Hippocampal formation (tissue), 2 donors: ENCODE measurements at places on chromosomes 6 and 20.
A peak's percentile ranks its signal among the peaks of the same experiment; 100 is the strongest.

DNA sequence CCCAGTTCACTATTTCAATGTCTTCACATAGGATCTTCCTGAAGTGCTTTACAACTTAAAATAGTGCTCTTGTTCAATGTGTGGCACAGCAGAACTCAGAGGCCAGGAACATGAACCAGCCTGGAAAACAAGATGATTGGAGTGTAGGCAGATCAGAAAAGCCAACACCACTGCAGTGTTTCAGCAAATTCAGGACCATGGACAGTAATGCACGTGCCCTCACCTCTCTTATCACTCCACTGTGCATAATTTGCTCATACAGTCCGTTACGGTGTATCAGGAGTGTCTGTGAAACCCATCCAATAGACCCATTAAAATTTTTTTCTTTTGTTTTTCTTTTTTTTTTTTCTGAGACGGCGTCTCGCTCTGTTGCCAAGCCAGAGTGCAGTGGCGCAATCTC is 27.6 kb upstream of the HACE1 start:
- no peak for DNase-seq

DNA sequence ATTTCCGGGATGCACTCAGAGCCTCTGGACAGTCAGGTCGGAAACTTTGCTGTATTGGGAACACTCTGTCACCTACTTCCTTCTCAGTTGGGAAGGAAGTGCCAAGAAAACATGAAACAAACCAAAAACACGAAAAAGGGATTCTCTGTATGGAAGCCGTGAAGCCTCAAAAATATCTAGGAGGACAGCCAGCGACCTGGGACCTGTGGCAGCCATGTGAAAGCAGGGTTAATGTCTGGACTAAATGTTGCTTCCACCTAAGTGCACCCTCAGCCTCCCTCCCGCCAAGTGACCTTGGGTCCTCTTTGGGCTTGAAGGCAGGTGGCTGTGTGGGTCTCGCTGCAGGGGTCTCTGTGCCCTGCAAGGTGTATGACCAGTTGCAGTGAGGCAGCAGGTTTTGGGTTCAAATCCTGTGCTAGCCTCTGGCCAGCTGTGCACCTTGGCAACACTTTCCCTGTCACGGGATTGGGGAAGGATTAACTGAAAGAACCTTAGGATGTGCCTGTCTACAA is 851 bp downstream of the MAVS start:
- DNase-seq, result peak; percentile 14

DNA sequence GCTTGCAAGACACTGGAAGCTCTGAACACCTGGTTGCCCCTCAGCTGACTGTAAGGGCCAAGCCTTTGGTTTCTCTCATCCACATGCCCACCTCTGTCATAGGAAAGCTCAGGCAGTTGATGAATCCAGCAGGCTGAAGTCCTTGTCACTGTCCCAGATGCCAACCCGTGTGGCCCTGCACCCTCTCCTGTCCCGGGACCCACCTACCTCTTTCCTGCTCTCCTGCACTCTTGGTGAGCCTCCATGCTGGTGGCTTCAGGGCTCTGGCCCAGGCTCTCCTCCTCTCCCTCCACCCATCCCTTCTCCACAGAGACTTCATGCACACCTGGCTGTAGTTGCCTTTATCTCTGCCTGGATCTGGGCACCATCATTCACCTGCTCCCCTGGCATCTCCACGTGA is 4.0 kb upstream of the GID8 start:
- no peak for DNase-seq

DNA sequence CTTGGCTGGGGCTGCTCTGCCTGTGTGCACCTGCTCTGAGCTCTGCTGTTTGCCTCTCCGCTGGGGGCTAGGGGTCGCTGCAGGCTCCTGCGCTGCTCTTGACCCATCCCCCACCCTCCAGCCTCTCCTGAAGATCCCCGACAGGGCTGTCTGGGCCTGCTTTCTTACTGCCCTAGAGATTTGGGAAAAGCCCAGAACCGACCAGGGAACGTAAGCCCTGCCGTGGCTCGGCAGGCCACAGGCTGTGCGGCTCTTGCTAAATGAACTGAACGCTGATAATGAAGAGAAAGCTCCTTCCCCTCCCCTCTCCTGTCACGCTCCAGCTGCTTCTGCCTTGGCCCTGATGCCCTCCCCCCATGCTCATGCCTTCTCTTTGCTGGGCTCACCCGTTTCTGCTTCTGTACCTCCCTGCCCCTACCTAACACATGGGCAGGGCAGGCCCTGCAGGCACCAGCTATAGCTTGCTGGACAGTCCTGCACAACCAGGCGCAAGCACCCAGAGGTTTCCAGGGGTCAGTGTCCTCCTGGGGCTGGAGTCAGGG is 32.0 kb upstream of the PCMTD2 start:
- DNase-seq, result no peak

- DNase-seq, result no peak
Observed at GRCh38 chr6:114284281-114284680, 58.5 kb downstream of the HS3ST5 start.

DNA sequence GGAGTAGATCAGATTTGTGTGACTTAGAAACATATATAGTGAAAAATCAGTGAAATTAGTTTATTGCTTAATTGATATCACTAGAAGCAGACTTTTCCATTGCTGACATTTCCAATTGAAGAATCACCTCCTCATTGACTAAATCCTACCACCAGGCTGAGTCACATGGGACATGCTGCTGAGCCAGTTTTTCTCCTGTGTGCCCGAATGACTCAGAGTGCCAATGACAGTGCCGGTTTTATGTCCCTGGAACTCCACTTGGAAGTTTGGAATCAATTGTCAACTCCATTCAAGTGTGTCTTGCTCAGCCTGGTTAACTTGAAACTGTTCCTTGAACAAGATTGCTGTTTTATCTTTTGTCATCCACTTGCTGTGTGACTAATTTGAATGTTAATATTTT is 316.1 kb upstream of the PRDM1 start:
- DNase-seq, result no peak

- no peak for DNase-seq
Observed at GRCh38 chr6:3304500-3305215, 45.9 kb downstream of the PSMG4 start.

DNA sequence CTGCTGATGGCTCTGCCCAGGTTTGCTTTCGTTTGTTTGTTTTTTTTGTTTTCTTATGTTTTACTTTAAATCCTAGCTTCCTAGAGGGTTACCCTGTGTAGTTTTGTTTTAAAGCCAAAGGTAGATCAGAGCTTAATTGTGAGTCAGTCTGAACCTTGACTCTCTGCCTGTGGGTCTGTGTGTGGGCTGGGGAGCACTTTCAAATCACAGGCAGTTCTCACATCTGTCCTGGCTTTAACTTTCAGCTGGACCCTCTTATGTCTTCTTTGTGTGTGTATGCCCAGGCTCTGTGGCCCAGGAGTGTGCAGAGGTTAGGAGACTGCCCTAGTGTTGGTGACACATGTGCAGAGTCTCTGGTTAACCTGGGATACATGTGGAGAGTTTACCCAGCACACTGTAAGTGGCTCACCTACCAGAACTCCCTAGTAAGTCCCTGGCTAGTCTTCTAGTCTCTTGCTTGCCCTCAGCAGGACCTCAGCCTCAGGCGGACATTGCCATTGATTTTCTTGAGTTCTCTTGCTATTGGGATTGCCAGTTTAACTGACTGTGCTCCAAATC is 19.0 kb downstream of the HIVEP1 start:
- DNase-seq, result no peak

GRCh38 chr6:49524541-49524940 is 24.8 kb downstream of the GLYATL3 start:
- DNase-seq, result no peak

DNA sequence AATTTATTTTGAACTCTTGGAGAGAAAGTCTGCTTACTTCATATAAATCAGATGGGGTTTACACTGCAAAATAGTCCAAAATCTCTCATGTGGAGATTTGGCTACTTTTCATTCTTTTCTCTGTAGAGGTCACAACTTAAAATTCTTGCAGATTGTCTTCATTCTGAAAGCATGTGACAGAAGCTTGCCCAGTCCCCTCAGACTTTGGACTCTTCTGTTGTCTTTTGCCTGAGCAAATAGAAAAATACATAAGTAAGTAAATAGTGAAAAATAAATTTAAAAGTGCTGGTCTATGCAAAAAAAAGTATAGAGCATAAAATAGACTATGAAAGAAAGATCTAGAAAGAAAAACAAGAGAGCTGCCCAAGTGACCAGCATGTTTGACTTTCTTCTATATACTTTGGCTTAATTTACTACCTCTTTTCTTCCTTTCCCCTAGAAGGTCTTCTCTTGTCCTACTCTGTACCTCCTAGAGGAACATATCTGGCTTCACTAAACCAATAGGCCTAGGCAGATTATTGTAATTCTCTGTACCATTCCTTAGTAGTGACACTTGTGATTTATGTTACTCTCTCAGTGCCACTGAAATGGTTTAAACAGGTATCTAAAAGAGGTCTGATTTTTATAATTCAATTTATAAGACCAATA is 260.9 kb downstream of the TENT5A start:
- no peak for DNase-seq

DNA sequence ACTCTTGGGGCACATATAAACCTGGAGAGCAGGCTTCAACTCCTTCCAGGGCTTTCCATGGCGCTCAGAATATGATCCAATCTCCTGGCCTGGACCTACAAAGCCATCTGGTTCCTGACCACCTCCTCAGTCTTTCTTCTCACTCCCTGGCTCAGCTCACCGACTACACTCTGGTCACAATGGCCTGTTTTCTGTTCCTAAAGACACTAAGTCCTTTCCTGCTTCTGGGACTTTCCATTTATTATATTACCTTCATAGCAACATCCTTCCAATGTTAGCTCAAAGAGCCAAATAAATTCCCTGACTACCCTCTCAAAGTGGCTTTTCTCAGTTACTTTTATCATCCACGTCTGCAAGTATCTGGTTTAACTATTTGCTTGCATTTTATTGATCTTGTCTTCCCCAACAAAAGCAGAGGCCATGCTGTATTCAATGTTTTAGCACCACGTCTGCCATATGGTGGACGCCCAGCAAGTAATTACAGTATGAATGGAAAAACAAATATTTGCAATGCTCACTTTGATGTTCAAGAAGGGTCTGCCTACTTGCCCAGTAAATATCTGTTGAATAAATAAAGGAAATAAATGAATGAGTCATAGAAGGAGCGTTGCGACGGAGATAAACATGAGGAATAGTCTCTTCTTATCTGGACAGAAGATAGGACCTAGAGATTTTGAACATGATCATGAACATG is 328.4 kb downstream of the ESR1 start:
- DNase-seq, result no peak

- DNase-seq, result no peak
Observed at GRCh38 chr6:12170351-12171092, 119.6 kb upstream of the EDN1 start.

- DNase-seq, result no peak
Observed at GRCh38 chr6:19839237-19839546, 2.0 kb downstream of the ID4 start.

DNA sequence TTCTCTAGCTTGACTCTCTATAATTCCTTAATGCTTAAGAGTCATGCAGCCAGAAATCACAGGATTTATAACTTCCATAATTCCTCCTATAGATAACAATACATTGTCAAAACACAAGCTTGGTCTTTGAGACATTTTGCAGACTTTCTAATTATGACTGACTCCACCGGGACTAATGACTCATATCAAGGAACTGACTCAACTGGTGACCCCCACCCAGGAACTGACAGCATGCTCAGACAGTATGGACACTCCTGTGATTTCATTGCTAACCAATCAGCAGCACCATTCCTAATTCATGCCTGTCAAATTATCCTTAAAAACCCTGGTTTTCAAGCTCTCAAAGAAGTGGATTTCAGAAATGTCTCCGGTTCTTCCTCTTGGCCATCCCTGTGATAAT is 670.5 kb upstream of the IMPG1 start:
- no peak for DNase-seq

DNA sequence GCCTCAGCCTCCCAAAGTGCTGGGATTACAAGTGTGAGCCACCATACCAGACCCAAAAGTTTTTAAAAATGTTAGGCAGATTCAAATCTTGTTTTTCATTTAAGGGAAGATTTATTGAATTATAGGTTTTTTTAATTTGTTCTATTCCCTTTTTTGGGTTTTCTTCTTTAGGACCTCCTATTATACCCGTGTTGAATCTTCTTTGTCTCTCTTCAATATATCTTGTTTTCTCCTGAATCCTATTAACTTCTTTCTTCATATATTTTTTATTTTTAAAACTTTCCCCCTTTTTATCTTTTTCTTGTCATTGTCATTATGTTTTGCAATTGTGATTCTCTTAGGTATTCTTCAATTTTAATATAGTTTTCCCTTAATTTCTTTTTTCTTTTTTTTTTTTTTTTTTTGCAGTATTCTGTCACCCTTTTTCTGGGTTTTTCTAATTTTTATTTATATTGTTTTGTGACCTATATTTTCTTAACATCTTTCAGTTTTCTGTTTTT is 45.9 kb upstream of the NOP56 start:
- DNase-seq, result no peak

DNA sequence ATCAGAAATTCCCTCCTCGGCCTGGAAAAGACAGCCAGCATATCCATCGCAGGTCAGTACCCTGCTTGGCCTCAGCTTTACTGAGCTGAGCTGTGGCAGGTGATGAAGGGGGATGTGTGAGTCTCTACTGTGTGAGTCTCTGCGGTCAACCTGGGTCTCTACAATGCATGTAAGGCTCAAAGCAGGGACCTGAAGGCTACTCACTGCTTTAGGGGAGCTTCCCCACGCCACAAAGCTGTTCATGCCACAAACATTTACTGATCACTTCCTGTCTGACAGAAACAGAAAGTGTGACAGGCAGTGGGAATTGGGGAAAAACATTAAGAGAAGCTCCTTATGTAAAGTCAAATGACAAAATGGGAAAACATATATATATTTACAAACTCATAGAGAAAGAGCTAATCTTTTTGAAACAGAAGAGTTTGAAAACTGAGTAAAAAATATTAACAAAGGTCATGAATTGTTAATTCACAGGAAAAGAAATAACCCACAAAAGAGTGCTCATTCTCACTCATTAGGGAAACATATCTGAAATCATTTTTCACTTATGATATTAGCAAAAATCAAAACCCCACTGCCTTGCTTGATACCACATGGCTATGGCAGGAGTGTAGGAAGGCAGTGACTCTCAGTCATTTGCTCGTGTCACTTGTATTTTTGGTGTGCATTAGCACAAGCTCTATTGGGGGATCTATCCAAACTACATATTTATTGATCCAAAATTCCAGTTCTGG is 5.8 kb downstream of the BTN3A3 start:
- DNase-seq, result no peak
